Stimulated activated CD8-positive, alpha-beta memory T cell treated with anti-CD3 and anti-CD28 coated beads, Interleukin-12 subunit alpha, Interleukin-12 subunit beta, amount 100 ng/mL, for 4 hours (primary cell): ENCODE measurements at places on chromosomes 5 and 9.

GRCh38 chr5:130520211-130520610, 615.9 kb downstream of the CHSY3 start:
- no peak for DNase-seq

GRCh38 chr9:101516655-101517054, 17.0 kb upstream of the RNF20 start:
- DNase-seq = no peak

- no peak for DNase-seq
Measured at GRCh38 chr9:137427454-137428310, 4.5 kb downstream of the NOXA1 start.

DNA sequence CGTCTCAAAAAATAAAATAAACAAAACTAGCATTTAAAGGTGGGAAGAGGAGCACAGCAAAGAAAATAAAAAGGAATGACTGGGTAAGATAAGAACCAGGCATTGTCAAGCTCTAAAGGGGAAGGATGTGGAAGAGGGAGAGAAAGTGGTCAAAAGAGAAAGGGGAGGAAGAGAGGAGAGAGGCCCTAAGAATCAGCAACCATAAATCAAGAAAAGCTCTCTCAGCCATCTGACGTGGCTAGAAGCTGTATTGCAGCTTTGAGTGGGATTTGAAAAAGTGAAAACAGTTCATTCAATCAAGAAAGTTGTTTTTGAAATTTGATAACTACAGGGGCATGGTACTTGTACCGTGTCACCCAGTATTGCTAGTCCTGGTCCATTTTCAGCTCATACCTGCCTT, 45.4 kb upstream of the F2R start:
- no peak for DNase-seq

- DNase-seq = no peak
Measured at GRCh38 chr9:88477300-88477751, 57.7 kb upstream of the NXNL2 start.

GRCh38 chr5:114430532-114430931, 68.7 kb downstream of the KCNN2 start:
- no peak for DNase-seq

- DNase-seq = no peak
Measured at GRCh38 chr5:39624268-39624886, 199.6 kb upstream of the DAB2 start.

GRCh38 chr9:75360252-75360651, 271.9 kb downstream of the OSTF1 start:
- no peak for DNase-seq

DNA sequence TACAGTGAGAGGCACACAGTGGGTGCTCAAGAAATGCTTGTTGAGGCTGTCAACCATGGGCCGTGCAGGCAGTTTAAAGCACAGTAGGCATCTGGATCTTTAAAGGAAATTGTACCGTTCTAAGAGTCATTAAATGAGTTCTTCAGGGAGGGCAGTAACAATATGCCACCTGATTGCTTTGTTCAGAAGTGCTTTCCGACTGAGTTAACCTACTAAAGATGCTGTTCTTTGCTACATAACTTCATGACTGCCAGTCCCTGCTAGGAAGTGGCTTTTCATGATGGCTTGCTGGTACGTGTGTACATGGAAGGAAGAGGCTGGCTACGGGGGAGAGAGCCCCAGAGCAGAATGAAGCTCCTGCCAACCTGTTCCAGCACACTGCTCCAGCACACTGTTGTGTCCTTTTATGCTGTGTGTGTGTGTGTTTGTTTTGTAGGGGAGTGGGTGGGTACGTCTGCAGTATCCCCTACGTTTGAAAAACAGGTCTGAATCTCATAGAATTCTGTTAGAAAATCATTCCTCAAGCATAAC, 41.9 kb upstream of the PPP2R2B start:
- DNase-seq = no peak

- DNase-seq = no peak
Measured at GRCh38 chr5:69188811-69189161, 597 bp upstream of the CENPH start.

GRCh38 chr5:54460181-54460919, 4.9 kb downstream of the HSPB3 start:
- no peak for DNase-seq

DNA sequence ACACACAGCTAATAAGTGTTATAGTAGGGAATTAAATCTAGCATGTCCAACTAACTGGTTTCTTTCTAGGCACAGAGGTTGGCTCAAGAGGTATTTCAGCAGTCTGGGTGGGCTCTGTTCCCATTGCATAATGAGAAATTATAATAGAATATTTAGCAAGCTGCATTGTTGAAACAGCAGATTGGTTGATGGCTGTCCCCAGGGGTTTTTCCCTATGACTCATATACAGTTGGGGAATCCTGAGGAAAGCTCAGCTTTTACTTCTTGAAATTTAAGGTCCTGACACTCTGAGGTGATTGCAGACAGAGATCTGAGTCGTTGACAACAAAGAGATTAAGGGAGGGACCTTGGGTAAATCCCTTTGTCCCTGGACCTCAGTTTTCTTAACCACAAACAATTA, 38.3 kb upstream of the TNFSF8 start:
- DNase-seq = no peak

GRCh38 chr5:132053483-132053882, 7.0 kb upstream of the IL3 start:
- no peak for DNase-seq

DNA sequence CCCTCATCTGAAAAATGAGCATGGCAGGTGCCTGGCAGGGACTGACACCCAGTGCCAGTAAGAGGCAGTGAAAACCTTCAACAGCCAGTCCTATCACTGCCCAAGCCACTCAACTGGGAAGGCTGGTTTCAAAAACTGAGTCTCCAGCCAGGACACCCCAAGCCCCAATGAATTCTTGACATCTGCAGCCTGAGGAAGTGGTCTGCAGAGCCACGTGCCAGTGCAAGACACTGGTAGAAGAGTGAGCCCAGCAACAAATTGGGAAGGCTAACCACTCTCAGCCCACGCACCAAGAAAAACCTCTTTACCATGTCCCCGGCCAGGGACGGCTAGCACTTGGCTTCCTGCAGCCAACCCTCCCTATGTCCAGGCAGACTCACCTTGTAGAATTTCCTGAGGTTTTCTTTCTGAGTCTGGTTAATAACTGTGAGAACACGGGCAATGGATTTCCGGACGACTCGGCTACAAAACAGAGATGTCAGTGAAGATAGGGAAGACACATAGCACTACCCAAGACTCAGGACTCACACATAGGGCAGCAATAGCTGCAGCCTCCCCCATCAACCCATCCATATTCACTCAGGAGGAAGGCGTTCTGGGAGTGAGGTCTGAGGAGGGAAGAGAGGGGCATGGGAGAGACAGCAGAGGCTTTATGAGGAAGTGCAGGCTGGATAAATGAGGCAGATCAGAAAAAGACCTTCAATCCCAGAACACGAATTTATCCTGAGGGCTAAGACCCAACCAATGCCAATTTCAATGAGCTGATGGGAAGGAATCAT, 1.8 kb downstream of the RPL35 start:
- DNase-seq = no peak

DNA sequence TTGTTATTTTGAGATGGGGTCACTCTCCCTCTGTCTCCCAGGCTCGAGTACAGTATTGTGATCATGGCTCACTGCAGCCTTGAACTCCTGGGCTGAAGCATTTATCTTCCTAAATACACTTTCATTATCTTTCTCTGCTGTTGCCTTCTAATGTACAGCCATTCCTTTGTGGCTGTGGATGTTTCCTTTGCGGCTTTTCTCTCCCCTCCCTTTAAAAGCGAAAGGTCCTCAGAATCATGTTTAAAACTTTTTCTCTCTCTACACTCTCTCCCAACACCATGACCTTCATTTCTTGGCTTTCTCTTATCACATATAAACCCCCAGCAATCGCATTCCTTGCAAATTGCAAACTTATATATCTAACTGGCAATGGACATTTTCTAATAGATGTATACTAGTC, 1.6 kb downstream of the IFNA2 start:
- DNase-seq = no peak

DNA sequence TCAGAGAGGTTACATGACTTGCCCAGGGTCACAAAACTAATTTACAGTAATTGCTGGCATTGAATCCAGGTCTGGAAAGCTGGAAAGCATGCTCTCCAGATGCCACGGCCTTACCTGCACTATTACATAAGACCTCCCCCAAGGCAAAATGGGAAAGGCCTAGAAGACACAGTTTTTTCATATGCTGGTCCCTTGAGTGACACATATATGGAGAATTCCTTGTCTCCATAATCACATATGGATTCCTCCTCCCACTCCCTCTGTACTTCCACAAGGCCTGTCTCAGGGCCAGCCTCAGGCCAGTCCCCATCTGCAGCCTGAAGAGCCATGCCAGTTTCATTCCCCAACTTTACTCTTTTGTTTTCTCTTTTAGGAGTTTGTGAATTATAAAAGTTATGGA, 28.6 kb upstream of the MEIKIN start:
- no peak for DNase-seq

DNA sequence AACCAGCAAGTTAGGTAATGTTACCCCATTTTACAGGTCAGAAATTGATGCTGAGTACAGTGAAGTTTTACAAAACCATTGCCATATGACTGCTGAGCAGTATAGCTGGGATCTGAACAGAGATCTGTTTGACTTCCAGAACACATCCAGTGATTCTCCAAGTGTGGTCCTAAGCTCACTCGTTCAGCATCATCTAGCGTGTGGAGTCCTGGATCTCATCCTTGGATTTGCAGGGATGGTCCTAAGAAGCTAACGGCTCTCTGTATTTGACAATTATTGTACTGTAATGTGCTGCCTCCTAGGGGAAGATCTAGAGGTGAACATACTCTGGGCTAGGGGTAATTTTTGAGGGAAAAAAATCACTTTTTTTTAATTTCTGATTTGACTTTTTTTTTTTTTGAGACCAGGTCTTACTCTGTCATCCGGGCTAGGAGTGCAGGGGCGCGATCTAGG, 1.4 kb downstream of the SLC26A2 start:
- no peak for DNase-seq

- DNase-seq = no peak
Measured at GRCh38 chr5:95891499-95891898, 69.0 kb upstream of the GLRX start.

DNA sequence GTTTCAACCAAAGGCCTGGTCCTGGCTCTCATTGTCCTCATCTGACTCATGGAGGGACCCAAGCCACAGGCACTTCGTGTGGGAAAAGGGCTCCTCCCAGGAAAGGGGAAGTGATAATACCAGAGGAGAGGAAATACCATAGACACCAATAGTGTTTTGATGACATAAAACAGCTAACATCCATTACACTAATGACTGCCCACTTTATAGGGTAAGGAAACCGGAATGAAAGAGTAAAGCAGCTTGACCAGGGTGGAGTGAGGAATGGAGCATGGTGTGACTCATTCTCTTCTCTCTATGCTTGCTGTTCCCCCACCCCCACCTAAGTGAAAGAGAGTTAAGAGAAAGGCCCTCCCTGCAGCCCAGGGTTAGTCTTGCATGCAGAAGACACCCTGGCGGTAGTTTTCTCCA, 67.4 kb upstream of the HRH2 start:
- DNase-seq = no peak

DNA sequence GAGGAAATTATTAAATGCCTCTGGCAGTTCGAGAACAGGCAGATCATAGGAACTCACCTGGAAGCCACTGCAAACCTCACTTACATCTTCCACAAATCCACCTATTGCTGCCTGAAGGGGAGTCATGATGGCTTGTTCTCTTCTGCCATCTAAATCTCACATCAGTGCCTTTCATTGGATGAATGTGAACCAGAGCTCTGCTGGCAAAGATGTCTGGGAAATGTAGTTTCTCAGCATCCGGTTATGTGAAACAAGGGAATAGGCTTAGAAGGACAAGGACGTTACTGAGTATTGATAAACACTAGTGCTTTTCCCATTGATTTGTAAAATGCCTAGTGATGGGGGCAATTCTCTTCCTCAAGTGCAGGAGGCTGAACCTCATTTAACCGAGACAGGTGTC, 483.3 kb downstream of the ARHGEF28 start:
- no peak for DNase-seq

DNA sequence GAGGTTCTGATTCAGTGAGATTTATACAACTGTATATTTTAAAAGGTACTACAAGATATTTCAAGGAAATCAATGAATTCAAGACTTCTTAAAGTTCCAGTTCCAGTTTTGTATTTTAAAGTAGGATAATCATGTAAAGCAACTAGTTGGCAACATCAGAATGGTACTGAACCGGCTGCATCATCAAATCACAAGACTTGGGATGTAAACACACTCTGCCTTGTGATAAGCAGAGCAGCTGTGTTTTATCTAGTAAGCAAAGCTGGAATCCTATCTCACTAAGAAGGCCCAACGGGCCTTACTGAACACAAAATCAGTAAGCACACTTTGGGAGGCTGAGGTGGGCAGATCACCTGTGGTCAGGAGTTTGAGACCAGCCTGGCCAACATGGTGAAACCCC, 327.2 kb upstream of the NREP start:
- DNase-seq = no peak

DNA sequence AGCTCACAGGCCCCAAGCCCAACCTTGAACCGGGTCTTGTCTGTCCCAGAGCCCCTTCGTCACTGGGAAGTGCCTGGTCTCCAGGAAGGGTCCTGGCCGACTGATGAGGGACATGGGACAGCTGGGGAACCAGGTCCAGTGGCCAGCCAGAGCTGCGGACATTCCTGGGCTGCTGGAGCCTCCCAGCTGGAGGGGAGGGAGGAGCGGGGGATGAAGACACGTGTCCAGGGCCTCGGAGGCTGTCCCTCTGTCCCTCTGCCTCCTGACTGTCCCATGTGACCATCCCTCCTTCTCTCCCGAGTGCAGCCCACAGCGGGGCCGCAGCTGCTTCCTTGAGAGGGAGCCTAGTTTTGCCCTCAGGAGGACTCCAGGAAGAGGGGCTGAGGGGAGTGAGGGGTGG, 41.7 kb upstream of the UBAC1 start:
- DNase-seq = no peak

- no peak for DNase-seq
Measured at GRCh38 chr9:130159915-130160670, 12.1 kb upstream of the NCS1 start.

- DNase-seq = no peak
Measured at GRCh38 chr5:96088706-96089498, 127.3 kb upstream of the ELL2 start.

DNA sequence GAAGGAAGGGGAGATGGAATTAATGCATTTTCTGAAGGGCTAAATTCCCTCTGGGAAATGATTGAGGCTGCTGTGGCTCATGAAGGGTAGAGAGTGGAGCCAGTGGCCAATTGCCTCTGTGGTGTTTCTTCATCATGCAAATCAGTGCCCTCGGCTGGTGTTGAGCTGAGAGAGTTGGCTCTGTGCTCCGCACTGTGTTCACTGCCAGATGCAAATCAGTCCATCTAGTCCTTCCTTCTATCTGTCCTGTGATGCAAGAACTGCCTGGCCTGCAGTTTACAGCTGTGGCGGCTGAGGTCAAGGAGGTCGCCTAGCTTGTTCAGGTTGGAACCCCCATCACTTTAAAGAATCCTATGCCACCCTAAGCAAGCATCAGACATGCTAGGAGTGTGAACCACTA, 6.0 kb downstream of the TMEM171 start:
- DNase-seq = no peak

DNA sequence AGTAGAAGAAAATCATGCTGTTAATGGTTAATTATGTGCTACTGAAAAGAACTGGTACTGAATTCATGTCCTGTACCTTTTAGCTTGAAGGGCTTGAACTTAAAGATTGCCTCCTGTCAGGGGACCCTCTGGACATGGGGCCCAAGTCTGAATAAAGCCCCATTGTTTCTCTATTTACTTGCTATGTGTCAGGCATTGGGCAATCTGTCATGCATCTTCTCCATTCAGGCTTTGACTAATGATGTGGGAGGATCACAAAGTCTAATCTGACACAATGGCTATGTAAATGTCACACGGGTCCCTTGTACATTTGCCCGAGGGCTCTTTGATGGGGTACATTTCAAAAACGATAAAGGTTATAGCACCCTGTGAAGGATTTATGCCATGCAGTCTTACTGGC, 64.0 kb upstream of the TUSC1 start:
- no peak for DNase-seq
